CD4-positive, alpha-beta memory T cell (primary cell): ENCODE measurements at places on chromosomes 6 and 20. TPM values are rescaled to one million over a fixed set of nuclear protein-coding genes. Genes with fewer than 3 reads are reported as not detected.

- no peak for DNase-seq
- no peaks in the 10 kb centered on the region for H3K36me3 ChIP-seq
- H3K27me3 ChIP-seq: no peaks in the 10 kb centered on the region
Observed at GRCh38 chr6:121694389-121694788, 258.9 kb downstream of the GJA1 start.

DNA sequence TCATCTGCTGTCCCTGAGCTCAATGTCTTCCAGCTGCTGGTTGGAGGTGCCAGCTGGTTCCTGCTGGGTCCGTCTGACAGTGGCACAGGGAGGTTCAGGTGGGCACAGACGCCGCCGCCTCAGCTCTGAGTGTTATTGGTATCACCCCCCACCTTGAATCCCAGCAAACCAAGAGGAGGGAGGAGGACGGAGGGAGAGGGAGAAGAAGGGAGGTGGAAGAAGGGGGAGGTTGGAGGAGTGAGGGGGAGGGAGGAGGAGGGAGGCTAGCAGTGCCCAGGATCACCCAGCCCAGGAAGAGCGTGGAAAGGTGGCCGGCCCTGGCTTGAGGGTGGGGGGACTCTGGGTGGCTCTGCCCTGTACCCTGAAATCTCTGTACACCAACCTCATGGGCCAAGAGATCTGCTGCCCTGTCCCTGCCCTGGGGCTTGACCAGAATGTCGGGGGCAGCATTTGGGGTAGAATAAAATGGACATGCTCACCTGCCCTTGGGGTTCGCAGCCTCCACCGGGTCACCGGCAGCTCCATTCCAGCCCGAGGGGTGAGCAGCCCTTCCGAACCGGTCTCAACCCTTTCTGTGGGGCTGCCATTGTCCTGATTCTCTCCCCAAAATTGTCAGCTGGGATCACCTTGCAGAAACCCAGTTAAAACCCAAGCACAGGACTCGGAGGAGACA lies 17.1 kb downstream of the NTSR1 start:
- no peak for DNase-seq
- H3K27ac ChIP-seq: no peak overlapping the region
- no peak overlapping the region for H3K4me3 ChIP-seq
- H3K27me3 ChIP-seq: no peaks in the 10 kb centered on the region
- no peaks in the 10 kb centered on the region for H3K36me3 ChIP-seq
- peaks cover 16% of the 10 kb centered on the region for H3K4me1 ChIP-seq

GRCh38 chr6:108872575-108872974 lies 24.4 kb downstream of the ARMC2 start:
- no peak for DNase-seq
- no peaks in the 10 kb centered on the region for H3K27me3 ChIP-seq
- H3K27ac ChIP-seq: no peak overlapping the region
- peaks cover 46% of the 10 kb centered on the region for H3K4me1 ChIP-seq
- no peaks in the 10 kb centered on the region for H3K36me3 ChIP-seq

DNA sequence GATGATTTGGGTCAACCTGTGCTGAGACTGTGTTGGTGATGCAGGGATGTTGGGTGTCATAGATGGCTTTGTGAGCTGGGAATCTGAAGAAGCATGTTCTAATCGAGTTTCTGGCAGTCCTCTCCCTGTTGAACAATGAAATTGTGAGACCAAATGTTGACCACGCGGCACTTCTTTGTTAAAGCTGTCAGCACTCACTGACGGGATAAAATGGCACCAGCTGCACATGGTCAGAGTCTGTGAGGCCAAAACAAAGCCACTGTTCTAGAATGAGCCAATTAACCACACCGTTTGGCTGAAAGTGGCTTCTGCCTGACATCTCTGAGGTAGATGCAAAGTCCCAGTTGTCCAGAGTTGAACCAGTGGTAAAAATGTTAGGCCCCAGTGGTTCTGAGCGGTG lies 562.2 kb downstream of the KIF16B start:
- H3K4me3 ChIP-seq: no peak overlapping the region
- no peaks in the 10 kb centered on the region for H3K4me1 ChIP-seq
- H3K36me3 ChIP-seq: no peaks in the 10 kb centered on the region
- H3K27ac ChIP-seq: no peak overlapping the region
- no peak for DNase-seq
- H3K27me3 ChIP-seq: no peaks in the 10 kb centered on the region

DNA sequence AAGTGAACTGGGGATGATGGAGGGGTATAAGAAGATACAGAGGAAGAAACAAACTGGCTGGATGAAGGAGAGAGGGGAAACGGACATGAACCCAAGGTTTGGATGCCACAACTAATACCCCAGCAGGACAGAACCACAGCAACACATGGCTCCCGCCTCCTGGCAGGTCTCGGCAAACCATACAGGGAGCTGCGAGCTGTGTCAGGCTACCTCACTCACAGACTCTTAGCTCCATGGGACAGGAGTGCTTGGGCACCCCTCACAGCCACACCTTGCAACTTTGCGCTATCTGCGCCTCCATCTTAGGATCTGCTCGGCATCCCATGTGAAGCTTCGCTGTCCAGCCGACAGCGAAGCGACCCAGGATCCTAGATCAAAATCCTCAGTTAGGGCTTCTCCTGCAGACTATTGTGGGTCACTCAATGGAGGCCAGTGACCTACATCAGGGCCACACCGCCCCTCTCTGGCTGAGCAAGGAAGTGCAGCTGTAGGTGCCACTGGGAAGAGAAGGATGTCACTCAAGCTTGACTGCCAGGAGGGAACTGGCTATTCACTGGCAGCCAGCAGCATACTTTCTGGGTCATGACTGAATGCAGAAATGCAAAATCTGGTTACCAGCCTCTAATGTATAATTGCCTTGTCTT lies 174.4 kb upstream of the RIN2 start:
- H3K27ac ChIP-seq: no peak overlapping the region
- H3K4me1 ChIP-seq: no peaks in the 10 kb centered on the region
- H3K27me3 ChIP-seq: no peaks in the 10 kb centered on the region
- no peak overlapping the region for H3K4me3 ChIP-seq

DNA sequence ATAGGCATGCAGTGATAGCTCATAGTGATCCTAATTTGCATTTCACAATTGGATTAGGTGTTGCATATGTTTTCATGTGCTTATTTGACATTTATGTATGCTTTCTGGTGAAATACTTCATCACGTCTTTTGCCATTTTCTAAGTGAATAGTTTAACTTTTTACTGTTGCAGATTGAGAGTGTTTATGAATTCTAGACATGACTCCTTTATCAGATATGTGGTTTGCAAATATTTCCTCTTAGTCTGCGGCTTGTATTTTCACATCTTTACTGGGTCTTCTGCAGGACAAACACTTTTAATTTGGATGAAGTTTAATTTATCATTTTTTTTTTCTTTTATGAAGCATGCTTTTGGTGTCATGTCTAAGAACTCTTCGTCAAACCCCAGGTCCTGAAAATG lies 39.2 kb downstream of the CCN2 start:
- H3K36me3 ChIP-seq: no peaks in the 10 kb centered on the region
- no peak for DNase-seq

DNA sequence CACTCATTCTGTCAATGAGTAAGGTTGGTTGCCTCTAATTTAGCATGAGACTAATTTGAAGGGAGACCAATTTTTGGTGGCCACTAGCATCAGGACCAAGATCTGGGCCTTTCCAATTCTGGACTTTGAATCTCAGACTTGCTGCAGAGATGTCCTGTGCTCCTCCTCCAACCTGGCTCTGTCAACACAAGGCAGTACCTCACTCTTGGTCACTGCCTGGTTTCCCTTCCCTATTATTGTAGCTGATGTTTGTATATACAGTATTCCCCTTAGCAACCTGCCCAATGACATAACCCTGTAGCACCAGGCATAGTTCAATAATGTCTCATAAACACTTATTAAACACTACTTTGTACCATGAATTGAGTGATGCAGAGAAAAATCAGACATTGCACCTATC lies 50.4 kb downstream of the UNC5CL start:
- H3K27me3 ChIP-seq: no peaks in the 10 kb centered on the region
- no peaks in the 10 kb centered on the region for H3K4me1 ChIP-seq
- no peak for DNase-seq
- no peak overlapping the region for H3K27ac ChIP-seq

- no peaks in the 10 kb centered on the region for H3K4me1 ChIP-seq
- H3K4me3 ChIP-seq: no peak overlapping the region
- no peak for DNase-seq
- H3K27me3 ChIP-seq: no peaks in the 10 kb centered on the region
Observed at GRCh38 chr6:2976571-2977085, 5.3 kb upstream of the SERPINB6 start.

GRCh38 chr20:47789081-47789763 lies 3.9 kb upstream of the SULF2 start:
- H3K27ac ChIP-seq: no peak overlapping the region
- H3K27me3 ChIP-seq: peaks cover 26% of the 10 kb centered on the region
- peaks cover 12% of the 10 kb centered on the region for H3K4me1 ChIP-seq
- no peak overlapping the region for H3K4me3 ChIP-seq
- DNase-seq: no peak
- no peaks in the 10 kb centered on the region for H3K36me3 ChIP-seq

DNA sequence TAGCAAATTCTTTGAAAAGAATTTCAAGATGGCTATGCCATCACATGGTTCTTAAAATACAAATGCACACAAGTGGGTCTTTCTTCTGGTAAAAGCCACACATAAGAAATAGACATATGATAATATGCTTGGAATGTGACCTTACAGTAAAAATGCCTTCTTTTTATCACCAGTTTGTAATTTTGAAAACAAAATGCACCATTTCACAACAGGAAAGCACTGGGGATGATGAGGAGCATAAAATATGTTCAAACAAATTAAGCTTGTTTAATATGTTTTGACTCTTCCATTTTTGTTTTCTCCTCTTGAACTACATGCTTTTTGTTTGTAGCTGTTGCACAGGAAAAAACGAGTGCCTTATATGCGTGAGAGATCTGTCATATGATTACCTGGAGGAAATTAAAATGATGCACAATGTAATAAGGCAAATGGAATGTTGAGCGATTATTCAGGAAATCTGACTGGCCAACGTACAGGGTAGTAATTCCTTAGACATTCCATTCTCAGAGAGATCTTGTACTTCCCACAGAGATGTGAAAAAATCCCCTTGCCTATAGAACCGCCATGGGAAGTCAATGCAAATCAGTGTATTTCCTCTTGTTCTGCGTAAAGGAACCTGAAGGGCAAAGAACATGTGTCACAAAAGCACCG lies 911.6 kb downstream of the TFAP2A start:
- no peak for DNase-seq
- H3K4me3 ChIP-seq: no peak overlapping the region
- H3K36me3 ChIP-seq: no peaks in the 10 kb centered on the region
- no peaks in the 10 kb centered on the region for H3K4me1 ChIP-seq
- no peaks in the 10 kb centered on the region for H3K27me3 ChIP-seq

DNA sequence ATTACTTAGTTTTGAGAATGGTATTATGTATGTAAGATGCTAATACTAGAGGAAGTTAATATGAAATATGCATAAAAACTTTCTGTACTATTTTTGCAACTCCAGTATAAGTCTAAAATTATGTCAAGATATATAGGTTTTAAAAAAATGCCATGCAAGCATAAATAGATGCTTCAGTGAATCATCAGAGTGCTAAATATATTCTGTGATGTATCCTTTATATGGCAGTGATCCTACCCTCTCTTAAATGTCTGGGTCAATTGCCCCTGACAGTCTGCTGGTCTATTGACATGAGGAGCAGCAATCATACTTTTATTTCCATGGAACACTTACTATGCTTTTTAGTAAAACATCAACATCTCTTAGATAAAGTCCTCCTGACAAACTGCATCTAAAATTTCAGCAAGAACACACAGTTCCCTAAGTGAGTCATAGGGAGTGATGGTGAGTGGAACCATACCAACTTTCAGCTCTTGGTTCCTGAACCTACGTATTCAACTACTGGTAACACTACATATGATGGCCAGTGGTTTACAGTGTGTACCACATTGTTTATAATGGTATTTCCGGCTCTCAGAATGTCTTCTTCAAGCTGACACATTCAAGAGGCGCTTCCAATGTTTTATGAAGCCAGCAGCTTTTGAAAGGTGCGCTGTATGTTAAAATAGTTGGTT lies 928.7 kb upstream of the GJE1 start:
- H3K27ac ChIP-seq: no peak overlapping the region
- no peak for DNase-seq
- H3K4me1 ChIP-seq: no peaks in the 10 kb centered on the region
- no peaks in the 10 kb centered on the region for H3K27me3 ChIP-seq
- H3K4me3 ChIP-seq: no peak overlapping the region

DNA sequence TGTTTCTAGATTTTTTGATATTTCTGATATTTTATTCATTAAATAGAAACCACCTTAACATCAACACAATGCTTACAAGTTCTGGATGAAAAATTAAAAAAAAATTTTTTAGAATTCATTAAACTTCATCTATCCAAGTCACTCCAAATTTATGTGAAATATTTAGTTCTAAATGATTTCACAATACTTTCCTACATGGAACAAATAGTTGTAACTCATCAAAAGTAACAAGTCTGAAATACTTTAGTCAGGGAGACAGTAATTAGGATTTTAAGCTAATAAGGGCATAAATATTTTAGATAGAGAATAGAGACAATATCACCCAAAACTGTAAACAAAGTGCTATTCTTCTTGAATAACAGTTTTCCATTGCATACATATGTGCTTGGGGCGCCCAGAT lies 147.8 kb downstream of the HIVEP2 start:
- no peaks in the 10 kb centered on the region for H3K27me3 ChIP-seq
- no peak overlapping the region for H3K27ac ChIP-seq
- H3K4me3 ChIP-seq: no peak overlapping the region
- DNase-seq: no peak
- H3K4me1 ChIP-seq: peaks cover 64% of the 10 kb centered on the region
- H3K36me3 ChIP-seq: no peaks in the 10 kb centered on the region

Gene LAMA2
- 0.20 TPM for polyA plus RNA-seq

Gene LINC00237
- polyA plus RNA-seq: not detected

Gene NMBR
- not detected for polyA plus RNA-seq

Gene CST7
- polyA plus RNA-seq: 57.7 TPM
